ENCODE measurements at places on chromosomes 11 and 22. TPM values are rescaled to one million over a fixed set of nuclear protein-coding genes. Genes with fewer than 3 reads are reported as not detected.

DNA sequence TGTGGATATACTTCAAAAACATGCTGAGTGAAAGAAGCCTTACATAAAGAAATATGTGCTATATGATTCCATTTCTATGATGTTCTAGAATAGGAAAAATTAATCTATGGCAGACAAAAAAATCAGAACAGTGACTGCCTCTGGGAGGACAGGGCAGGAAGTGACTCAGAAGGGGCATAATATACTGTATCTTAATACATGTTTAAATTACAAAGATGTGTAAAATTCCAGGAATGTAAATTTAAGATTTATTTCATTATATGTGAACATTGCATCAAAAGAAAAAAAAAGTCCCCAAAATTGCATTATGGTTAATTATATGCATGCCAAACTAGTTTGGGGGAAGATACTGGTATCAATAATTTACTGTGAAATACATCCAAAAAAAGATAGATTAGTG lies 32.2 kb downstream of the SBF2 start:
- no peak for DNase-seq

Gene OR51B2
- not detected for total RNA-seq

Gene FOSL1
- total RNA-seq: 1.4 TPM

GRCh38 chr11:57378186-57378585 lies 2.8 kb downstream of the PRG3 start:
- DNase-seq: no peak

- no peak for DNase-seq
Observed at GRCh38 chr11:84471501-84471900, 1155.6 kb downstream of the DLG2 start.

Gene MEI1
- total RNA-seq: not detected

Gene KCNJ1
- total RNA-seq: not detected

Gene XPNPEP3
- 12.0 TPM for total RNA-seq

GRCh38 chr11:45918331-45918941 lies 759 bp upstream of the PEX16 start:
- DNase-seq: peak; percentile 79

DNA sequence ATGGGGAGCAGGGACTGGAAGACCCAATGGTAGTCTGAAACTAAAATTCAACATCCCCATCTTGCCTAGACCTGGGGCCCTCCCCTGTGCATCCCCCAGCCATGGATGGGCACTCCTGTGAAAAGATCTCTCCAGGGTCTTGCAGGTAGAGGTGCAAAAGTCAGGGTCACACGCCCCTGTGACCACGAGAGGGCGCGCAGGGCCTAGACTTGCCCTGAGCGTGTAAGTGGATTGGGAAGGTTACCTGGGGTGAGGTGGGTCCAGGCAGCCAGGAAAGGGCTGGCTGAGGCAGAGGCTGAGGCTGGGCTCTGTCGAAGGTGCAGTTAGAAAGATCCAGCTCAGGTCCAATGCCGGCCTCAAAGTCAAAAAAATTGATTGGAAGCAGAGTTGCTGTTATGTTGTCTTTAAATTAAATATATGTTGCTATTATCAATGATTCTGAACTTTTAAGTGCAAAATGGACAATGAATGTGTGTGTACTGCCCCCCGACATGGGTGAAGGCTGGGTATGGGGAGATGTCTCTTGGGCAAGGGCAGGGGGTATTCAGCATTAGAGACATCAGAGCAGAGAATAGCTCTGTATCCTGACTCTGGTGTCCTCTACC lies 4.8 kb upstream of the POU2F3 start:
- no peak for DNase-seq

- DNase-seq: no peak
Observed at GRCh38 chr22:32682990-32683389, 118.5 kb upstream of the TIMP3 start.

Gene LDHAL6A
- total RNA-seq: not detected

Gene MYRF
- 1.0 TPM for total RNA-seq

GRCh38 chr22:48659404-48659996 lies 1168.2 kb downstream of the BRD1 start:
- DNase-seq: no peak

DNA sequence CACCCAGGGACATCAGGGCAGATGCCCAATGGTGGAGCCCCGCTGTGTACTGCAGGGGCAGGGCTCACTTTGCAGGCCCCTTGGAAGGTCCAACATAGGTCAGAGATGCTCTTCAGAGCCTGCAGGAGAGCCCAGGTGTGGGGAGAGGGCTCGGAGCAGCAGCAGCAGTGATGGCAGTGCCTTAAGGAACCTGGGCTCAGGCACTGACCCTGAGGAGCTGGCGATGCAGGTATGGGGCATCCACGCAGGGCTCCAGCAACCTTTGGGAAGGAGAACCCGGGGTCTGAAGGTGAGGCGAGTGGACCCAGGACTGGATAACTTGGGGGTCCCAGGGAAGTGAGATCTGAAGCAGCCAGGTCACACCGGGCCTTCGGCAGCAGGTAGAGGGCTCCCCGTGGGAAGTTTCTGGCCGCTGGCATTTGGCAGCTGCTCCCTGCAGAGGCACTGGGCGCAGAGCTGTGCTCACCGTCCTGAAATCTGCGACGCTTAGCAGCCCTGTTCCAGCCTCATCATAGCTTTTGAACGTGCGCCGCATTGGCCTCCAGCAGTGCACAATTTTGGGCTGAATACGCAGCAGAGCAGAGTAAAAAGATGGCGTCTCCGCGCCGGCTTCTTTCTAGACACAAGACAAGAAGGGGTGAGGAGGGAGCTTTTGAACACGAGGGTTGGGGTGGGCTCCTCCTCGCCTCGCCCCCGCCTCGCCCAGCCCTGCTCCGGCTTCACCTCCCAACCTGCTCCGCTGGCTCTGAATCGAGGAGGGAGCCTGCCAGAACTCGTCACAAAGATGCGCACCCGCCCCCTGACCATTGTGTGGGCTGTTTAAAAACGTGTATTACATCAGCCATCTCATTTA lies 118.8 kb downstream of the MPPED1 start:
- DNase-seq: no peak

Gene OR51B5
- total RNA-seq: 2.9 TPM

DNA sequence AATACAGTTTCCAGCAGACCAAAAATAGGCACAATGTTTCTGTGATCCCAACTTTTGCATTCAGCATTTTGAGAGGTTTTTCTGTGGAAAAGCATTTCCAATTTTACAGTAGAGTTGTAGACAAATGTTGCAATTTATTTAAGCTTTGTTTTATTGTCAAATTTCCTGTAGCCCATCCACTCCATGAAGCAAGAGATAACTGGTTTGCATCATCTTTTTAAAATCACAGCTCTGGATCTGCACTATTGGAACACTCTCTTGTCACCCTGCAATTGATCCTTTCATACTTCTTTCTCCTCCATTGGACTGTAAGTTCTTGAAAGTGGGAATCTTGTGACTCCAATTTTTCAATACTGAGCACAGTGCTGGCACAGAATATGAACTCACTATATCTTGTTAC lies 86.0 kb downstream of the MAML2 start:
- no peak for DNase-seq

Gene SPDYC
- not detected for total RNA-seq

Gene SLC6A5
- total RNA-seq: not detected

Gene CHRNA10
- 0.87 TPM for total RNA-seq

Gene TENM4
- total RNA-seq: 20.5 TPM

- DNase-seq: peak; percentile 43
Observed at GRCh38 chr22:43230971-43231723, 44.2 kb upstream of the TTLL12 start.

GRCh38 chr11:8204025-8204424 lies 35.2 kb upstream of the RIC3 start:
- no peak for DNase-seq

- DNase-seq: peak; percentile 97
Observed at GRCh38 chr22:37674951-37675929, at the start of gene LGALS1. LGALS1 (plus strand) TSS chr22:37675636; CDS start chr22:37675703, 67 bp downstream.

Gene UPK3A
- total RNA-seq: not detected

Gene HINFP
- total RNA-seq: 21.9 TPM

Gene NLRP10
- total RNA-seq: 0.60 TPM

Gene MMP13
- total RNA-seq: not detected

Gene MAJIN
- not detected for total RNA-seq

Gene OR10D3
- total RNA-seq: not detected

Gene FOLH1
- 23.4 TPM for total RNA-seq

- peak; percentile 63 for DNase-seq
Observed at GRCh38 chr11:118929501-118930093, 3.9 kb upstream of the BCL9L start.

- DNase-seq: no peak
Observed at GRCh38 chr11:15930442-15931025, 425.8 kb downstream of the SOX6 start.

Gene OR8D1
- not detected for total RNA-seq

DNA sequence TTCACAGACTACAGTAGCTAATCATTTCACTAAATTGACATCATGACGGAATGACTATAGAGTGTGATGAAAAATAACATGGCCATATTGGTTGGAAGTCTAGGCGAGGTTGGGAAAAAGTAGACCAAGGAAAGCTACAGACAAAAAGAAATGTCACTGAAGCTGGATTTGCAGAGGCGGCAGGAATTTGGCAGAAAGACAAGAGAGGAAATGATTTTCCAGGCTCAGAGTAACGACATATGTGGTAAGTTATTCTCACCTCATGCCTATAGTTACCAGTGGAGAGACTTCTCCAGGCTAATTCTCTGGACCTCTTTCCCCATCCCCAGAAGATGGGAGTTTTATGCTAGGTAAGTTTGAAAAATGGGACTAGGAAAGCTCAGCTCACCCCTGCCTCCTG lies 1005.8 kb upstream of the CCDC90B start:
- DNase-seq: no peak

DNA sequence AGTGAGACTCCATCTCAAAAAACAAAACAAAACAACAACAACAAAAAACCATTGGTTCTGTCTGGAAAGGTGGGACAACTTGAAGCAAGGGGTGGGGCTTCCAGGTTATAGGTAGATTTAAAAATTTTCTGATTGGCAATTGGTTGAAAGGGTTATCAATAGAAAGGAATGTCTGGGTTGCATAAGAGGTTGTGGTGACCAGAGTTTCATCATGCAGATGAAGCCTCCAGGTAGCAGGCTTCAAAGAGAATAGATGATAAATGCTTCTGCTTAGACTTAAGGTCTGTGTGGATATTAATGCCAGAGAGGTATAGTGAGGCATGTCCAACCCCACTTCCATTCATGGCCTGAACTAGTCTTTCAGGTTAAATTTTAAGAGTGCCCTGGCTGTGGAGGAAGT lies 116.6 kb downstream of the NAT10 start:
- DNase-seq: no peak

Gene DERL3
- total RNA-seq: 0.60 TPM

DNA sequence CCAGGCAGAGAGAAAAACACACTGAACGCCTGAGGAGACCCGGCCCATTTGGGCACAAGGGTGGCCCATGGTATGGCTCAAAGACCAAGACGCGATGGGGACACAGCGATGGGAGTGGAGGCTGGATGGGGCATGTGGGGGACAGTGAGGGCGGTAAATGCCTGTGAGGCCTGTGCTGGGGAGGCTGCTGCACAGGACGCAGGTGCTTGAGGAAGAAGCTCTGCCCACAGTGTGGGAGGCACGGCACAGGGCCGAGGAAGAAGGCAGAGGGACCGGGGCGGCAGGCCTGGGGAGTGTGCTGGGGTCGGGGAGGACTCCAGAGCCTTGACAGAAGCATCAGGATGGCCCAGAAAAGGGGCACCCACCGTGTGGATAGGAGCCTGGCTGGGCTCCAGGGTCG lies 75.9 kb upstream of the WNT11 start:
- DNase-seq: no peak

GRCh38 chr11:29272019-29272654 lies 744.7 kb downstream of the KCNA4 start:
- no peak for DNase-seq

- DNase-seq: no peak
Observed at GRCh38 chr11:393219-394033, 583 bp upstream of the PKP3 start.

GRCh38 chr11:86488553-86488952 lies 113.9 kb downstream of the CCDC81 start:
- no peak for DNase-seq

DNA sequence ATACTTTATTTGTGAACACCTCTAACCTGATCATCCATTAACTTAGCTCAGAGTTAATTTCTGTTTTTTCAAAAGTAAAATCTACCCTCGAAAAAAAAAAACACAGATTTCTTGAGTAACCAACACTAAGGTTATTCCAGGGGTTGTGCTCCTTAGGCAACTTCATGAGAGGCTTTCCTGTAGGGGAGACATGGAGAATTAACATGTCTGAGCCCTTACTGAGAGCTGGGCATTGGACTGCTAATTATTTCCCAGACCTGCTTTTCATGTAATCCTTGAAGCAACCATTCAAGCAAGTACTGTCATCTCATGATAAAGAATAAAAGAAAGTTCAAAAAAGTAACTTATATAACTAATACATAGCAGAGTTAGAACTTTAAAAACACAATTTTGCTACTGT lies 13.5 kb upstream of the UPB1 start:
- DNase-seq: no peak

GRCh38 chr11:2886191-2886894 lies 768 bp upstream of the CDKN1C start:
- no peak for DNase-seq

Gene AIFM3
- 3.1 TPM for total RNA-seq

- DNase-seq: no peak
Observed at GRCh38 chr11:74684661-74685060, 46.6 kb downstream of the CHRDL2 start.

Gene CHCHD10
- total RNA-seq: 9.6 TPM

Gene HEPN1
- not detected for total RNA-seq

GRCh38 chr11:27926486-27926885 lies 181.5 kb downstream of the KIF18A start:
- DNase-seq: no peak

- DNase-seq: no peak
Observed at GRCh38 chr11:85848006-85848405, 7.2 kb upstream of the CCDC83 start.

Gene KBTBD4
- 18.0 TPM for total RNA-seq

DNA sequence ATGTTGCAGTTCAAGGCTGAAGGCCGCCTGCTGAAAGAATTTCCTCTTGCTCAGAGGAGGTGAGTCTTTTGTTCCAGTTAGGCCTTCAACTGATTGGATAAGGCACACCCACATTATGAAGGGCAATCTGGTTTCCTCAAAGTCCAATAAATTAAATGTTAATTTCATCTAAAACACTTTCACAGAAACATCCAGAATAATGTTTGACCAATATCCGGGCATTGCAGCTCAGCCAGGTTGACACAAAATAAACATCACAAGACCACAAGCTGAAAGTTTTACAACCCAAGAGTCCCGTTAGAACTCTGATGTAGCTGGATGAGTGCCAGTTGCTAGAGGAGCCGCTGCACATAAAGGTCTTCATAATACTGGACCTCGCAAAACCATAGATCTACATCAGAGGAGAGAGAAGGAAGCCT lies 64.9 kb upstream of the EED start:
- no peak for DNase-seq

Gene MGAT3
- 32.4 TPM for total RNA-seq
